Right forelimb (tissue), 1 donor: ENCODE measurements at places on chromosomes 16 and 17.

DNA sequence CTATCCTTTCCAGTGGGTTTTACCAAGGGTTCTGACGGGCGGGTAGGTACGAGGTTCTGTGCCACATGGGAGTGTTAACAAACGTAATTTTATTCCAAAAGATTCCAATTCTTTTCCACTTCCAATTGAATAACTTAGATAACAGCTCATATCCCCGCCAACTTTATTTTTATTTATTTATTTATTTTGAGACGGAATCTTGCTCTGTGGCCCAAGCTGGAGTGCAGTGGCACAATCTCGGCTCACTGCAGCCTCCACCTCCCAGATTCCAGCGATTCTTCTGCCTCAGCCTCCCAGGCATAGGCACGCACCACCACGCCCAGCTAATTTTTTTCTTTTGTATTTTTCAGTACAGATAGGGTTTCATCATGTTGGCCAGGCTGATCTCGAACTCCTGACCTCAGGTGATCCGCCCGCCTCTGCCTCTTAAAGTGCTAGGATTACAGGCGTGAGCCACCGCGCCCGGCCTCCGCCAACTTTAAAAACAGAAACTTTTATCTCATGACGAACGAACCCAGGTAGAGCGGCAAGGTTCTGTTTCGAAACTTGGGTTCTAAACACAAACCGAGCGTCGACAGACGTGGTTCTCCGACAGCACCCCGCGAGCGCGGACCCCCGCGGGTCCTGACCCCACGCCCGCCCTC is 613 bp downstream of the ECI1 start:
- no peak for DNase-seq

- DNase-seq = no peak
Measured at GRCh38 chr16:11575223-11575589, 11.5 kb downstream of the LITAF start.

DNA sequence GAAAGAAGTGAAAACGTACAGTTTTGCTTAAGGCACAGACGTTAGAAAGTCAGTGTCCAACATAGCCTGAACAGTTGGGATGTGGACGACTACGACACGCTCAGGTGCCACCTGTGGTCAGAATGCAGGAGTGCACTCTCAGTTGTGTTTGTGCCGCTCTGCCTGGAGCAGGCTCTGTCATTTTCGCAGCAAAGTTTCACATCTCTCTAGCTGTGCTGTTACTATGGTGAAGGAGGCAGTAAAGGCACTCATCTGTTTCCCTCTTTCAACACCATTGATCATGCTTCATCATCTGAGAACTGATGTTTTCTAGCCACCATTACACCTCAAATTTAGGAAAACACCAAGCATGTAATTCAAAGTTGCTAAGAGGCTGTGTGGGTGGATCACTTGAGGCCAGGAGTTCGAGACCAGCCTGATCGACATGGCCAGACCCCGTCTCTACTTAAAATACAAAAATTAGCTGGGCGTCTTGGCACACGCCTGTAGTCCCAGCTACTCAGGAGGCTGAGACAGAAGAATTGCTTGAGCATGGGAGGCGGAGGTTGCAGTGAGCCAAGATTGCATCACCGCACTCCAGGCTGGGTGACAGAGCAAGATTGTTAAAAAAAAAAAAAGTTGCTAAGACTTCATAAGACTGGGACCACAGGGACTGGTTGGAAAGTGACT is 44.9 kb upstream of the DNAJA2 start:
- no peak for DNase-seq

GRCh38 chr16:23333034-23333579 is 31.0 kb downstream of the SCNN1B start:
- DNase-seq = no peak

GRCh38 chr16:63774302-63774701 is 1347.6 kb downstream of the CDH11 start:
- DNase-seq = no peak

- no peak for DNase-seq
Measured at GRCh38 chr17:65198653-65199382, 61.6 kb downstream of the RGS9 start.

DNA sequence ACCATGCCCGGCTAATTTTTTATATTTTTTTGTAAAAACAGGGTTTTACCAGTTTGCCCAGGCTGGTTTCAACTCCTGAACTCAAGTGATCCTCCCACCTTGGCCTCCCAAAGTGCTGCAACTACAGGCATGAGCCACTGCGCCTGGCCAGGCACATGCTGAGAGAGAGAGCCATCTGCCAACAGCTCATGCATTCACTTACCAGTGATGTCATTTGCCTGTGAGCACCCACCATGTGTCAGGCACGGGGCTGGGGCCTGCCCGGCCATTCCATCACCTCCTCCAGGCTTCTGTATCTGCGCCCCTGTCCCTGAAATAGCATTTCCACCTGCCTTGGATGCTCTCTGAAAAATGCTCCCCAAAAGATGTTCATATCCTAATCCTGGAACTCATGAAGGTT is 43.6 kb upstream of the PEMT start:
- DNase-seq = no peak
